Activated T-cell treated with anti-CD3 and anti-CD28 coated beads, Interleukin-2, amount 50 U/mL, for 72 hours (primary cell): ENCODE measurements at places on chromosomes 6 and 20. TPM values are rescaled to one million over a fixed set of nuclear protein-coding genes. Genes with fewer than 3 reads are reported as not detected.

FAM209B gene
- 1.7 TPM for total RNA-seq

KCNS1 gene
- 0.58 TPM for total RNA-seq

F13A1 gene
- total RNA-seq, result not detected

EDN1 gene
- 0.28 TPM for total RNA-seq

ZC2HC1B gene
- not detected for total RNA-seq

DNA sequence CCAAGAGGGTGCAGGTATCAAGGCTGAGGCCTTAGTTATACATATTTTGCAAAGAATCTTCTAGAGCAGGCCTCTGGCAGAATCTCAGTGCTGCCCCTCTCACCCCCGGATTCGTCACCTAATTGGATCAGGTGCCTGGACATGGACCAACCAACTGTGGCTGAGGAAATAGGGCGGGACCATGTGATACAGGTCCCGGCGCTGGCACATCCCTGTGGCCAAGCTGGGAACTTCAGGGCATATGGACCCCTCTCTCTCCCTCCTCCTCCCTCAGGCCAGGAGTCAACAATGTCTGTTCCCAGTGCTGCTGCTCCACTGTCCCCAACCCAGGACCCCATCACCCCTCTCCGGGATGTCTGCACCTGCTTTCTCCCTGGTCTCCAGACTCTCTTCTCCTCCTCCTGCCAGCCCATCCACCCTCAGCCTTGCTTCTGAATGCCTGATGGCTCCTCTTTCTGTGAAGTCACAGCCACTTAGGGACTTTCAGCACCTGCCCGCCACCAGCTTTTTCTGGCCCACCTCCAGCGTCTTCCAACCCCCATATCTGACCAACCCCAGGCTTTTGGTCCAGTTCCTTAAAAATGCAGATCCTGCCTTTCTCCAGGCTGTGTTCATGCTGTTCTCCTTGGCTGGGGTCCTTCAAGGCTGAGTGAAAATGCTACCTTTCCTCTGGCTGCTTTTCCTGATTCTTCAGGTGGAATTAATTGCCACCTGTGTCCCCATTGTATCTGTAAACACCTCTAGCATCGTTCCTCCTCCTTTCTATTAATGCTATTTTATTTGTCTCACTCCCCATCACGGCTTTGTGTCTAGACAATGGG is 19.0 kb upstream of the MLN start:
- no peak overlapping the region for H3K4me3 ChIP-seq
- H3K27ac ChIP-seq, result no peak overlapping the region
- no peaks in the 10 kb centered on the region for H3K36me3 ChIP-seq

- no peak overlapping the region for H3K4me3 ChIP-seq
- peaks cover 9% of the 10 kb centered on the region for H3K4me1 ChIP-seq
- no peak overlapping the region for H3K27ac ChIP-seq
- no peaks in the 10 kb centered on the region for H3K36me3 ChIP-seq
These were observed 48.1 kb downstream of the CNKSR3 start for GRCh38 chr6:154462425-154462824.

- no peaks in the 10 kb centered on the region for H3K4me1 ChIP-seq
- no peak overlapping the region for H3K4me3 ChIP-seq
- DNase-seq, result no peak
- H3K27me3 ChIP-seq, result no peaks in the 10 kb centered on the region
These were observed 132.0 kb downstream of the PTPRK start for GRCh38 chr6:128388380-128388779.

GRCh38 chr6:22828179-22829062 is 259.1 kb downstream of the HDGFL1 start:
- no peaks in the 10 kb centered on the region for H3K4me1 ChIP-seq
- no peaks in the 10 kb centered on the region for H3K36me3 ChIP-seq
- H3K27ac ChIP-seq, result no peak overlapping the region
- no peak overlapping the region for H3K4me3 ChIP-seq
- no peak for DNase-seq
- no peaks in the 10 kb centered on the region for H3K27me3 ChIP-seq

DNA sequence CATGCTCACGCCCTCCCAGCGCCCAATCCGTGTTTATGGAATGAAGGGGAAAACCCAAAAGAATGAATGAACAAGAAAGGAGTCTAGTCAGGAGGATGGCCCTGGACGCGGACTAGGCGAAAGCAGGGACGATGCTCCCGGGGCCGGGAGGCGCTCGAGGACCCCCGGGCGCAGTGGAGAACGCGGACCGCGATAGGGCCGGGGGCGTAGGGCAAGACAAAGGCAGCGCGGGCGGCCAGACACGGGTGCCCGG is 758 bp downstream of the GCLC start:
- DNase-seq, result no peak
- peaks cover 4% of the 10 kb centered on the region for H3K36me3 ChIP-seq
- peaks cover 10% of the 10 kb centered on the region for H3K27me3 ChIP-seq
- H3K4me1 ChIP-seq, result peaks cover 58% of the 10 kb centered on the region

DNA sequence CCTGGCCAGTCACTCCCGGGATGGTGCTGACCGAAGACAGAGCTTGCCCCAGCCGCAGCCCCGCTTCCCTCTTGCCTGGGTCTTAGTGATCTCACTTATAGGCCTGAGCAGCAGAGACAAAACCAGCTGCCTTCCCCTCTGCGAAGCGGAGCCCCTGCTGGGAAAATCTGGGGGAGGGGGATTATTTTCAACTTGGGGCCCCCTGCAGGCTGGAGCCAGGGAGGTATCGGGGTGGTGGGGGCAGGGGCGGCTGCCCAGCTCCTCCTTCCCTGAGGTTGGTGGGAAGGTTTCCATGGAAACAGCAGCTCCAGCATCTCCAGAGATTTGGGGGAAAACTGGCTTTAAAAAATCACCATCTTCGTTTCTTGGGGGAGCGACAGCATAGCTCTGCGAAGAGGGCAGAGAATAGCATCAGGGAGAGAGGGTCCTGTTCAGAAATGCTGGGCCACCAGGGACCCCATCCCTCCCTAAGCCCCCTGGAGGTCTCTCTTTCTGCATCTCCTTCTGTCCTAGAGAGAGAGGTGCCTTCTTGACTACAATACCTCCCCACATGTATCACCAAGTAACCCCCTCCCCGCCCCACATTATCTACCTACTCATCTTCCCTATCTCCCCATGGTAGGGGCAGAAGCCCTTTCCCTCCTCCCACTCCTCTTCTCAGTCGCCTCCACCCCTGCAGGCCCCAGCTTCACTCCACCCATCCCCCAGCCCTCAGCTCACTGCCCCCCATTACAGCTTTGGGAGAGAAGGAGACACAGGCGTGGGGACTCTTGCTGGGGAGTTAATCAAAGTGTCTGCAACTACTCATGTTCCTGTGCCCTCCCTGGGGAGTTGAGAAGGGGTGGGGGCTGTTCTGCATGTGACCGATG is 88.4 kb upstream of the CCDC167 start:
- no peaks in the 10 kb centered on the region for H3K36me3 ChIP-seq
- no peaks in the 10 kb centered on the region for H3K4me1 ChIP-seq
- no peaks in the 10 kb centered on the region for H3K27me3 ChIP-seq
- no peak overlapping the region for H3K27ac ChIP-seq

DNA sequence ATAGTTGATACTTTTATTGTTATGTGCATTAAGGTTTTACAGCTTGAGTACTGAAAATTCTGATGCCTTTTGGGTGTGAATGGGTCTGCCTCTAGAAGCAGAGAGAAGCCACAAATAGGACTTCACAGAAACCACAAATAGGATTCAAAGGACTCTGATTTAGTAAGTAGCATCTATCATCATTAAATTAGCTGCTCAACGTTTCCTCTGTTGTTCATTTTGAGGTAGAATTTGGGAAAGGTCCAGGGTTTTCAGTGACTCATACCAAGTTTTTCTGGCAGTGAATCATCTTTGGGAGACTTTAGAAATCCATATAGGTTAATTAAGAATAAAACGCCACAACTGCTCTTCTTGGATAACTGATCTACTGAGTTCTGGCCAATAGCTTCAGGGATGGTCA is 105.1 kb downstream of the PHF3 start:
- H3K27me3 ChIP-seq, result no peaks in the 10 kb centered on the region
- no peak for DNase-seq
- H3K27ac ChIP-seq, result no peak overlapping the region
- H3K36me3 ChIP-seq, result no peaks in the 10 kb centered on the region
- no peak overlapping the region for H3K4me3 ChIP-seq

DNA sequence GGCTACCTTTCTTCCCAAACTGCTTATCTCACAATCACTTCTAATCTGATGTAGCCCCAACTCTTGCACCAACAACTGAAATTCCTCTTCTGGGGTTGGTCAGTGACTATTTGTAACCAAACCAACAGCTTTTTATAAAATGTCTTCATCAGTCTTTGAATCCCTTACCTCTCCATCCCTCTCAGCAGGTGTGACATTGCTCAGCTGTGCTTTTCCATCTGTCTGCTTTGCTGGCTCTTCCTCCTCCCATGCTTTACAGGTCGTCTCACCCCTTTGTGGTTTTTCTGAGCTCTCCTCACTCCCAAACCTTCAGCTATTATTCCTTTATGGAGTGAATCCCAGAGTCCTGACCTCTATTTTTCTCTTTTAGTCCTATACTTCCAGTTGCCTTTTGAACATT is 5.9 kb downstream of the MAP7 start:
- H3K4me1 ChIP-seq, result peaks cover 4% of the 10 kb centered on the region
- H3K36me3 ChIP-seq, result no peaks in the 10 kb centered on the region
- no peak for DNase-seq

DNA sequence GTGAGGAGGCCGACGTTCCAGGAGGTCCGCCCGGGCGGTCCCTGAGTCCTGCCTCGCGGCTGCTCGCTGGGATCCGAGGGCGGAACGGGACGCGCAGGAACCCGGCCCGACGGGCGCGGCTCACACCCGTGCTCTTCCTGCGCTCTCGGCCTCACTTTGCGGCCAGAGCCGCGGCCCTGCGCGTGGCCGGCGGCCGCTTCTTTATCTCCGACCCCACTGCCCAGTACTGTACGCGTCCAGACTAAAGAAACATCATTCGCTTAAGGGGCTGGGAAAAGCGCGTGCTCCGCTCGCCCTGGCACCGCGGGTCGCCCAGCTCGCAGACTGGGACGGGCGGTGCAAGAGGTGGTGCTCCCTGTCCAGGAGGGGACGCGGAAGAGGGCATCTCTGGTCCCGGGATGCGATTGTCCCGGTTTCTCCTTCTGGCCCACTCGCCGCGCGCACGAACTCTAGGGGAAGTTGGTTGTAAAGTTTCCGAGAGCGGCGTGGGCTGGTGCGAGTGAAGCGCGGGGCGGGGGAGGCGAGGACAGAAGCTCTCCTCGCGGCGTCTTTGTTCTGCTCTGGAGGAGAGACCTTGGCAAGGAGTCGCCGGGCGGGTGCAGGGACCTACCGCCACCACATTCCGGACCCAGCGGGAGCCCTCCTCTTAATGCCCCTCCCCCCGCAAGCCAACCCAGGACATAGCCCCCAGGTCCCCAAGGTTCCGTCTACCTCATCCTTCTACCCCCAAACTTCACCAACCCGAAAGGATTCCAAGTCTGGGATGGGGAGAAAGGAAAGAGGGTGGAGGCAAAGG is 71.0 kb downstream of the SOX4 start:
- H3K4me3 ChIP-seq, result peak overlapping the region; percentile 81
- DNase-seq, result peak; percentile 37
- H3K4me1 ChIP-seq, result peaks cover 24% of the 10 kb centered on the region
- peaks cover 2% of the 10 kb centered on the region for H3K36me3 ChIP-seq

GRCh38 chr20:2747676-2748235 is 52.7 kb downstream of the CPXM1 start:
- H3K4me3 ChIP-seq, result no peak overlapping the region
- H3K27ac ChIP-seq, result no peak overlapping the region
- no peaks in the 10 kb centered on the region for H3K36me3 ChIP-seq
- DNase-seq, result no peak
- H3K27me3 ChIP-seq, result peaks cover 17% of the 10 kb centered on the region

GRCh38 chr6:145845557-145845956 is 31.0 kb upstream of the FBXO30 start:
- no peaks in the 10 kb centered on the region for H3K27me3 ChIP-seq
- no peak overlapping the region for H3K4me3 ChIP-seq
- DNase-seq, result no peak
- no peaks in the 10 kb centered on the region for H3K36me3 ChIP-seq
- no peaks in the 10 kb centered on the region for H3K4me1 ChIP-seq

- DNase-seq, result peak; percentile 83
- no peak overlapping the region for H3K27ac ChIP-seq
- peaks cover 64% of the 10 kb centered on the region for H3K4me1 ChIP-seq
- H3K36me3 ChIP-seq, result no peaks in the 10 kb centered on the region
- H3K4me3 ChIP-seq, result peak overlapping the region; percentile 83
These were observed 497 bp downstream of the ACSS1 start for GRCh38 chr20:25057234-25058050.

DNA sequence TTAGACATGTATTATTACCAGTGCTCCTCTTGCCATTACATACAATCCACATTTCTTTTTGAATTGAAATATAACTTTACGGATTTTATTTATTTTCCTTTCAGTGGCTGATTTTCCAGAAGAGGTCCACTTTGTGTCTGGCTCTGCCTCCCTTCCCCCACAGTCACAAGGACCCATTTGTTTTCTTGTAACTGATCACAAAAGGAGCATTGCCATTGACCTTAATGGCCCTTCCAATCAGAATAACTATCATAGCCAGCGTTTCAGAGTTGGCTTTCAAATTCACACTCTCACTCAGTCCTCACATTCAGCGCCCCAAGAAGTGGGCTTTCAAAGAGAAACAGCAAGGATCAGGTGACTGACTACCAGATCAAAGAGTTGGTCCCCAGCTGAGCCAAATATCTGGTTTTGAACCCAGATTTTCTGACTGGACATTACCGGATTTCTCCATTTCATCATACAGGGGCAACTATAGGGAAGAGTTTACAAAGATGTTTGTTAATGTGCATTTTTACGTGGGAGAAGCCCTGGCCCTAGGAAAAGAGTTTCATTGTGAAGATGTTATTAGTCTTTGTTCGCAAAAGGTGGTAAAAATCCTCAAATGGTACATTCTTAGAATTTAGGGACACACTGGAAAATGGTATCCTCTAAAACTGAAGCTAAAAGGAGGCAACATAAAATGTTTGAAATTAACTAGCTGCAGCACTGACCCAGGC is 2.0 kb upstream of the SLC22A23 start:
- peaks cover 26% of the 10 kb centered on the region for H3K27me3 ChIP-seq
- H3K36me3 ChIP-seq, result no peaks in the 10 kb centered on the region
- H3K27ac ChIP-seq, result no peak overlapping the region
- DNase-seq, result no peak
- peak overlapping the region; percentile 17 for H3K4me3 ChIP-seq
- peaks cover 9% of the 10 kb centered on the region for H3K4me1 ChIP-seq

DNA sequence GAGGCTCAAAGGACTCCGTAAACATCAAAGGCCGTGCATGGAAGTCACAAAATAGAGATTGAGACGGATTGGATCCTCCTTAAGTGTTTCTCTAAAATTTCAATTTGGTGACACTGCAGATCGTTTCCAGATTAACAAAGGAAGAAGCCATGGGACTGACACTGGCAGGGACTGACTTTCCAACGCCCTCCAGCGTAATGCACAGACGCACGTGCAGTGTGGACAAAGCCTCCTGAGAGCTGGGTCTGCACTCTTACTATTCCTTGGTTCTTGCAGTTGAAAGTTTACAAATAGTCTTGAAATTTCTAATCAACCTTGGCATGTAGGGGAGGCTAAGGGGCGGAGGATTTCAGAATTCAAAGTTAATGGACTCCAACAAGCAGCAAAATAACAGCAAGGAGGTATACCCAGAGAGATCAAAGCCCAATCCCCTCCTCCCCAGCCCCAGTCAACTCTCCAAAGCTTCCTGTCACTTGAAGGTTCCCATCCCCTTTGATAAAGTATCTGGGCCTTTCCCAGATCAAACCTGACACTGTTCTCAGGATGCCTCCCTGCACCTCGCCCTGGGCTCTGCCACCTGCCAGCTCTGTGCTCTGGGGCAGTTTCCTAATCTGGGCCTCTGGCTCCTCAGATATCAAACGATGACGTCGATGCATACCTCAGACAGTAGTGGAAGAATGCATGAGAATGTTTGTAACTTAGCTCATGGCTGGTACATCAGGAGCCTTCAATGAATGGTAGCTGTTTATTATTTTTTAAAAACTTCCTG is 106.5 kb upstream of the TRAF3IP2 start:
- H3K4me3 ChIP-seq, result no peak overlapping the region
- peak overlapping the region; percentile 86 for H3K27ac ChIP-seq
- peaks cover 84% of the 10 kb centered on the region for H3K4me1 ChIP-seq
- H3K36me3 ChIP-seq, result peaks cover 10% of the 10 kb centered on the region
